ENCODE measurements at places on chromosomes 7 and 10. TPM values are rescaled to one million over a fixed set of nuclear protein-coding genes. Genes with fewer than 3 reads are reported as not detected.

DNA sequence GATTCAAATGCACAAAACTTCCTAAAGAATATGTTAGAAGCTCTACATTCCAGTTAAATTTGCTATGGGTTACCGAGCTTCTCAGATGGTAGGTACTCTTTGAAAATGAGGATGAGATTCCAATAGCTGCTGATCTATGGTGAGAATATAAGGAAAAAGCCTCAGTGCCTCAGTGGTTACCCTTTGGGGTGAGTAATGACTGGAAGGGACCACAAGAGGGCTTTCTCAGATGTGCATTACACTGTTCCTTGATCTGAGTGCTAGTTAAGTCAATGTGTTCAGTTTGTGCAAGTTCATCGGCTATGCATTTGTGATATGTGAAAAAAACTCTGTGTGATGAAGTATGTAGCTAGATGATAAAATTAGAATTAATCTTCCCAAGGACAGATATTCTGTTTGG, 3.5 kb downstream of the NRCAM start:
- DNase-seq = no peak

DNA sequence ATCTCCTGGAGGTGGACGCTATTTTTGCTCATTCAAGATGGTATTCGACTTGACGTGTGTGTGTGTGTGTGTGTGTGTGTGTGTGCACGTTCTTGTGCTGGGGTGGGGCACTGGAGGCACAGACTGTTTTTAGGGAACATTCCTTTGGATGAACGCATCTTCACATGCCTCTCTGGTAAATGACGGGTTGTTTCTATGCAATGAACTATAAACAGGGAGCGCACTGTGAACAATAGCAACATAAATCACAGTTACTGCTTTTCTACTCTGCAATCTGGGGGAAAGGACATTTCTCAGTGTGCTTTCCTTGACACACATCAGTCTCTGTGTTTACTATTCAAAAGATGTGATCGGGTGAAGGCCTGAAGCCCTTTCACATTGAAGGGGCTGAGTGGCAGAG, 120.1 kb upstream of the PITRM1 start:
- DNase-seq = no peak

GRCh38 chr10:132365102-132365501, 31.9 kb upstream of the PWWP2B start:
- no peak for DNase-seq

DNA sequence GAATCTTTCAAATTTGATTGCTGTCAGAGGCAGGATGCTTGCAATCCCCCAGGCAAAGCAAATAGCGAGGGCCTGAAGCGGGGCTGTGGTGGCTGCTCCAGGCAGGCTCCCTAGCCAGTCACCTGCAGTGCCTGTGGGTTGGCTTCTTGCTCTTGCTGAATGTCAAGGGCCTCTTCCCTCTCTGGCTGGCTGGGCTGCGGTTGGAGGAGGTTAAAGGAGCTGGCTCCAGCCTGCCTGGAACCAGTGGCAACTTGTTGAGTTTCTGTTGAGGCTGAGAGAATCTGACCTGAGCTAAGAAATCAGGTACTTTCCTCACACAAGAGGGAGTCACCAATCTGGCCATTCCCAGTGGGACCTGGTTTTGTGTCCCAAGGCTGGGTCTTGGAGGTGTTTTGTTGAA, 134.7 kb downstream of the TMEM178B start:
- no peak for DNase-seq

- DNase-seq = no peak
These were observed 21.2 kb upstream of the ACSM6 start for GRCh38 chr10:95172851-95173250.

DNA sequence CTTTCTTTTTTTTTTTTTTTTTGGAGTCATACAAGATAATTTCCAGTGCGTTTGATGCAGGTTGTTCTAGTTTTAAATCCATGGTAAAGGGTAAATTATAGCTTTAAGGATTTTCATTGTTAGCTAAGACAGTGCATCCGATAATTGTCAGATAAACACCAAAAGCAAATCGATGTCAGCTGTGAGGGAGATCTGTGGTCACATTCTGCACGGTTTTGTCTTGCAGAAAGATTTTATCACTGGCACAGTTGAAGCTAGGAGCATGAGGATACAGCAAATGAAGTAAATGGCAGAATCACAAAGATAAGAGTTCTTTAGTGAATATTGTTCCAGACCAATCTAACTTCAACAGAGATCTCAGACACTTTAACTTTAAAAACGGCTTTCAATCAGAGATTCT, 648.8 kb upstream of the COBL start:
- DNase-seq = no peak

GRCh38 chr10:47013507-47014154, 102.4 kb downstream of the PTPN20 start:
- no peak for DNase-seq

SLC26A4 gene
- 0.37 TPM for total RNA-seq

Data from right cardiac atrium (tissue), 5 donors.